ENCODE measurements at places on chromosomes 1 and 21.

GRCh38 chr1:156214024-156214748 is 1.4 kb downstream of the PMF1 start:
- DNase-seq = no peak

GRCh38 chr21:29033301-29033700 is 8.8 kb downstream of the USP16 start:
- no peak for DNase-seq

DNA sequence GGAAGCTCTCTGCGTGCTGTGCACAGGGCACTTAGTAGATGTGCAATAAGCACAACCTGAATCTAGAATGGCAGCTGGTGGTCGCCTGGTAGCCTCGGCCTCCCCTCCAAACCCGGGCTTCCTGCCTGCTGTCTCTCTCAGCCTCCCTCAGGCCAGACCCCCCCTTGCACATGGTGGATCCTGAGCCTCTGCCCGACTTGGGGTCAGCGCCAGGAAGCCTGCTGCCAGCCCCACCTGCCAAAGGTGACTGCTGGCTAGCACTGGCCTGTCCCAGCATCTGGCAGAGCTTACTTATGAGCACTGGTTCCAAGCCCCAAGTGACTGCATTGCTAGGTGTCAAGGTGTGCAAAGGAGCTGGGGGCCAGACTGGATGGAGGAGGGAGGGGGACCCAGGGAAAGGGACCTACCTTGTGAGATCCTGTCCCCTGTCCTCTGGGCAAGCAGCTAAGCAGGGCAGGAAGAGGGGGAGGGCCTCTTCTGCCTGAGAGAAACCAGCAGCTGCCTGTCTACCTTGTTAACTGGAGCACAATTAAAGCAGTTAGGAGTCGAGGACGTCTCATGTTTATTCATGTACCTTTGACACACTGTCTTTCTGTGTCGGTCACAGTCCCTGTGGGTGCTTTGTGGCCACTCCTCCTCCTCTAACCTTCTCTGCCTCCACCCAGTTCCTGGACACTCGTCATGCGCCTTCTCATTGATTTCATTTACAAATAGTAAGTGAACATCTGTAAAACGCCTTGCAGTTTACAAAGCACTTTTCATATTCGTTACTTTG is 100.9 kb downstream of the DDX20 start:
- DNase-seq = no peak

DNA sequence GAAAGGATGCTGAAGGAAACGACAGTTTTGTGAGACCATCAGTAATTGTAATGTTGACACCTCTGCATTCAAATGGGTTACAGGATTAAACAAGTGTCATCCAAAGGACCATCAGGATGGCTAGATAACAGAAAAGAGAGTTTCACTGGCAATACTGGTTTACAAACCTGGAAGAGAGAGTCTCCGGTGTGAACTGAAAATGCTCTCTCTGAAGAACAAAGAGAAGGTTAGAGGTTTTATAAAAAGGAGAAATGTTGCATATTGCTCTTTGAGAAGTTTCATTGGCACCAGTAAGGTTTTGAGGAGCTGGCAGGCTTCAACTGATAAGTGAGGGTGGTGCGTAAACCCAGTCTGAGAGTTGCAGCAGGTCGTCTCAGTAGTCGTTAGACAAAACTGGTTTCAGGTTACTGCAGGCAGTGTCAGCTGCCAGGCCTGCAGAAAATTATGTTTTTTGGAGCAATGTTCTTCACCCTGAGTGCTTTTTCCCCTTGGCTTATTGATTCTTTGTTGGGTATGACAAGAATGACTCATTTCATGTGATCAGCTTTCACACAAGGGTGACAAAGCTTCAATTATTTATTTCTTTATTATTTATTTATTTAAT is 42.2 kb downstream of the KCNK1 start:
- no peak for DNase-seq

DNA sequence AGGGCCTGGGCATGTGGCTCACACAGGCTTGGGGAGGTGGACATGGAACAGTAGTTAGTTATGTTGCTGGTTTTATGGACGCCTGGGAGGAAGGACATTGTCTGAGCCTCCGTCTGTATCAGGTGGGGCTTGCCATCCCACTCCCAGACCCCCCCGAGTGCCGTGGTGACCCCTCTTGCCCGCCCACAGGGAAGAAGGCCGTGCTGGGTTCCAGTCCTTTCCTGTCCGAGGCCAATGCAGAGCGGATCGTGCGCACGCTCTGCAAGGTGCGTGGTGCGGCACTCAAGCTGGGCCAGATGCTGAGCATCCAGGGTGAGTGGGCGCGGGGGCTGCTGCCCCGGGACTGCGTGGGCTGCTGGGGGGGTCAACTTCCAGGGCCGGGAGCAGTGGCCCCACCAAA is 41.7 kb downstream of the COQ8A start:
- no peak for DNase-seq

- DNase-seq = no peak
Measured at GRCh38 chr1:166304131-166304530, 137.3 kb upstream of the FAM78B start.

DNA sequence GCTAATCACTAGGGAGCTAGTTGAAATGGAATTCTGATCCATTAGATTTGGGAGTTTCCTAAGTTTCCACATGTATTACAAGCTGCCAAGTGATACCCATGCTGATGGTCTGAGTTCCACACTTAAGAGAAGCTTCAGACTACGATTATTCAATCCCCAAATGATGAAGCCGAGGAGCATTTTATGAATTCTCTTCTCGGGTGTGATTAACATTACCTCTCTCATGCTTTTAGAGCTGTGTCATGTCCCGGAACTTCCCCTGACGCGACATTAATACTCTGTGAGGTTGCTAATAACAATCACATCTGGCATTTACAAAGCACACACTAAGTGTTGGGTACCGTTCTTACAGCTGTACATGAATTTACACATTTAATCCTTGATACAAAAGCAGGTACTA is 63.0 kb downstream of the KCNJ15 start:
- no peak for DNase-seq

DNA sequence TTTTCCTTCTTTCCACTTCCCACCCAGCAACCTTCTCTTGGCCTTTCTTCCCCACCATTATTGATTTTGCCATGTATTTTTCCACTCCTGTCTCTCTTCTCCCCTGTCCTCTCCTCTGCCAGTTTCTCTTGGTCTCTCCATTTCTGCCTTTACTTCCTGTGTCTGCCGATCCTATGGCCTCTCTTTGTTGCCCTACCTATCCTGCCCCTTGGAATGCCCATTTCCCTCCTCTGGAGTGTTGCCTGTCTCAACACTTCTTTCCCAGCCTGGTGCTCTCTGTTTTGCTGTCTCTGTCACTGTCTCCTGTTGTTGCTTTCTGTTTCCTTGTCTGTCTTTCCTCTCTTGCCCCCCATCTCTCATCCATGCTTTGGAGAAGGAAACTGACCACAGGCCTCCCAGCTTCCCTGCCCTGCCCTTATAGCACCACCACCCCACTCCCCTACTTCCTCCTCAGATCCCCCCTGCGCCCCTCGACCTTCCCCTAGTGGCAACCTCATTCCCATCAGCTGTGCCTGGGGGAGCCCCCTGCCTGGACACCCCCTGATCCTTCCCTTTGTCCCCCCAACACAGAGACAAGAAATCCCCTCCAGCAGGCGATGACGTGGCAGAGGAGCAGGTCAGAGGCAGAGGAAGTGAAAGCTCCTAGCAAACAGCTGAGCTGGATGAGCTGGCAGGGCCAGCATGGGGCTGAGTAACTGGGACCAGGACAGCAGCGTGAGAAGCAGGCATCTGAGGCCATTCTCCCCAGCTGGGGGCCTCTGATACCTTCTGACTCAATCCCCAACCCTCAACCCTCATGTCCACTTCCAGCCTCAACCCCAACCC is 6.6 kb upstream of the ETV3L start:
- DNase-seq = no peak

DNA sequence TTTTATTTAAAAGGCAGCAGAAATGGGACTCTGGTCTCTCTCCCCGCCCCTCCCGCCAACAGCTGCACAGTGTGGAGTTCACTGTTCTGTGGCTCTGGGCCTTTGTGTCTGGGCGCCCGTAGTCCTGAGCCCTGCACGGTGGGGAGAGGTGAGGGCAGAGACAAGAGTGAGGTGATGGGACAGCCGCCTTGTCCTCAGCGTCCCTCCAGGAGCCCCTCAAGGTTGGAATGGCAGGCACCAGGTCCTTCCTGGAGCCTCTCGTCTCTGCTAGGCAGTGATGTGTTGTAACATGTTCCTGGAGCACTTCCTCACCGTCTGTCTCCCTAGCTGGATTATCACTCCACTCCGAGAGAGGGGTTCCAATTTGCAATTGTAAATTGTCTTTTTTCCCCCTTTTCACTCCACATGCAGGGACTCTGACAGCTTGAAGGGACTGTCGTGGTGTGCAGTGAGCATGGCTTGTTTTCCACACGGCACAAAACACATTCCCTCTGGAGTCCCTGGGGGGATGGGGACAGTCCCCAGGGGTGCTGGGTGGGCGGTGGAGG is 44.6 kb upstream of the C1orf174 start:
- DNase-seq = no peak

DNA sequence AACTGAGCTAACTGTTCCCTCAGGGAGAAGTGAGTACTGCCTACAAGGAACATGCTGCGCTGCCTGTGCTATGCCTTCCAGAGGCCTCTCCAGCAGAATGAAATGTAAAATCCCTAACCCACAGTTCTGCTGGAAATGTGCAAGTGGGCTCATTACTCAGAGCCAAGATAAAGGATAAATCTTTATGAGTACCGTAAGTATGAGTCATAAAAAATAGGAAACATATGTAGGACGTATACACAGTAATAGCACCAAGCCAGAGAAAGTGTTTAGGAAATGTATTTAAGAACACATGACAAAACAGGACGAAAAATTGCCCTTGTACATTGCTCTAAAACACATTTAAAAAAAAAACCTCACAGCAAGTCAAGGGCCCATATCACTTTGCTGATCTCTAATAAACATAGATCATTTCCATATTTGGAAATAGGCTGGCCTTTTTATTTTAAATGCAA is 104.6 kb downstream of the TGFBR3 start:
- DNase-seq = no peak

DNA sequence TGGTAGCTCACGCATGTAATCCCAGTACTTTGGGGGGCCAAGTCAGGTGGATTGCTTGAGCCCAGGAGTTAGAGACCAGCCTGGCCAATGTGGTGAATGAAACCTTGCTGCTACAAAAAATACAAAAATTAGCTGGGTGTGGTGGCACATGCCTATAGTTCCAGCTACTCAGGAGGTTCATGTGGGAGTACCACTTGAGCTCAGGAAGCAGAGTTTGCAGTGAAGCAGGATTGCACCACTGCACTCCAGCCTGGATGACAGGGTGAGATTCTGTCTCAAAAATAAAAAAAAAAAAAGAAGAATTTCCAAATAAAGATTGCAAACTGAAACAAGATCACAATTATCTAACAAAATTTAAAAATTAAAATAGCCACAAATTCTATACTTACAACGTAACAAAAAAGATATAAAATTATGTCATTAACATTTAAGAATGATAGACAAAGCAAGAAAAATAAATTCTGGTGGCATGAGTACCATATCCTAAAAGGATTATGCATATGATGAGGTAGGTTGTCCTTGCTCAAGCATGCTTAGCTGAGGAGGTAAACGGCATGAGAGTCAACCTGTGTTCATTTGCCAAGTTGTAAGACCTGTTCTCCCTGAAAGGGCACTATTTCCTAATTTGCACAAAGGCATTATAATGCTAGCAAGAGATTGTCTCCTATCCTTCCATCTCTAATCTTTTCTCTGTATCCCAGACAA is 20.2 kb downstream of the IPP start:
- no peak for DNase-seq

GRCh38 chr1:238778113-238778512 is 608.3 kb upstream of the CHRM3 start:
- DNase-seq = no peak

GRCh38 chr1:224683936-224684335 is 67.8 kb downstream of the CNIH3 start:
- no peak for DNase-seq

DNA sequence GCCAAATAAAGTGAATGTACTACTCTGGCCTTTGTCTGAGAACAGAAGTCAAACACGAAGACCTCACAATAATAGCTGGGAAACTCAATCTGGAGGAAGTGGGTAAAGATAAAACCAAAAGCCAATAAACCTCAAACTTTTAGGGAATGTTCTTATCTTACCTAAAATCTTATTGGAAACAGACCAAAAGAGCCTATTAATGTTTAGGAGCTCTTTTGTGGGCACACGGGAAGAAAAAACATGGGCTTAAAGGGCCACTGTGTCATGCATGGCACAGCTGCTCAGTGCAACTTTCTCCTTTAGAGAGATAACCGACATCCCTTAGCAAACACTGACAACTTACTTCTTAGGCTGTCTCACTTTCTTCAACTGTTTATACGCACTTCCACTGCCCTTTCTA is 16.1 kb downstream of the EIF2B3 start:
- no peak for DNase-seq

GRCh38 chr1:84920159-84920558 is 27.2 kb upstream of the LPAR3 start:
- DNase-seq = no peak

GRCh38 chr1:59701376-59701775 is 113.4 kb upstream of the HOOK1 start:
- DNase-seq = no peak

DNA sequence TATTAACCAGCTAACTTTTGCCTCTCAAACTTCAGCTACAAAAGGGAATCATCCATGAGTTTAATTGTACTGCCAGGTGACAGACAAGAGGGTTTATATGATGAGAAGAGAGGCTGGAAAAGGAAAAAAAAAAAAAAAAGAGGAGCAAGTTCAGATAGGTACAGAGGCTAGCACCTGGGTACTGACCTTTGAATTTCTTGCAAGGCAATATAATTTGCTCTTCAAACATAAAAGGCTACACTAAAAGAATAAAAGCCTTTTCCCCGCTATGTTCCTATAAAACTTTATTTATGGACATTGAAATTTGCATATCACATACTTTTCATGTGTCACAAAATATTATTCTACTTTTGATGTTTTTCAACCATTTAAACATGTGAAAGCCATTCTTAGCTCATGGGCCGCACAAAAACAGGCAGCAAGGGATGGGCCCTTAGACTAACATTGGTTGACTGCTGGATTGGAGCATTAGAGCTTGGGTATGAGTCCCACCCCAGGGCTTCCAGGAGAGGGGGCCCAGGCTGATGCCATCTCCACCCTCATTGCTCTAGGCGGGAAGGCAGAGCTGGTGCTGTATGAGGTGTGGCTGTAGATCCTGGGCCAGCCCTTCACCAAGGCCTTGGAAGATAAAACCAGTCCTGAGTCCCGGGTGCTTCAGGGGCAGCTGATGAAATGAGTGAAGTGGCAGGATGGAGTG is 44.3 kb downstream of the ATP1B1 start:
- no peak for DNase-seq

GRCh38 chr1:226737819-226738420 is 1.2 kb downstream of the ITPKB start:
- no peak for DNase-seq

GRCh38 chr1:117627546-117628130 is 21.8 kb downstream of the TENT5C start:
- no peak for DNase-seq

DNA sequence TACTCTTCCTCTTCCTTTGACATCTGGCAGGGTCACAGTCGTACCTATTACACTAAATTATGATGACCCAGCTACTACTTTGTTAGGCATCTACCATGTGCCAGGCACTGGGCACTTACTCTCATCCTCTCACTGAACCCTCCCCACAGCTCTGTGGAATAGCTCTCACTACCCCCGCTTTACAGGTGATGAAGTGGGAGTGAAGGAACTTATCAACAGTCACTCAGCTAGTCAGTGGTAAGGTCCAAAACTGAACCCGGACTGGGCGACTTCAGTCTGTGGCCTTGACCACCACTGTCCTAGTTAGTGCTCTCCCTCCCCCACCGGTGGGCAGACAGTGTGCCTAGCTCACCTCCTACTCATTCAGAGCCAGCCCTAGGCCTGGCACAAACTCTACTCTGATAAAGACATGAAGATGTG is 12.3 kb downstream of the ADGRB2 start:
- no peak for DNase-seq
